Activated T-cell treated with anti-CD3 and anti-CD28 coated beads, Interleukin-2, amount 50 U/mL, for 48 hours (primary cell): ENCODE measurements at places on chromosomes 11 and 22.

GRCh38 chr22:27614006-27614649 is 187.4 kb downstream of the MN1 start:
- DNase-seq: no peak

- DNase-seq: no peak
Observed at GRCh38 chr11:128095466-128095981, 491.8 kb downstream of the ETS1 start.

DNA sequence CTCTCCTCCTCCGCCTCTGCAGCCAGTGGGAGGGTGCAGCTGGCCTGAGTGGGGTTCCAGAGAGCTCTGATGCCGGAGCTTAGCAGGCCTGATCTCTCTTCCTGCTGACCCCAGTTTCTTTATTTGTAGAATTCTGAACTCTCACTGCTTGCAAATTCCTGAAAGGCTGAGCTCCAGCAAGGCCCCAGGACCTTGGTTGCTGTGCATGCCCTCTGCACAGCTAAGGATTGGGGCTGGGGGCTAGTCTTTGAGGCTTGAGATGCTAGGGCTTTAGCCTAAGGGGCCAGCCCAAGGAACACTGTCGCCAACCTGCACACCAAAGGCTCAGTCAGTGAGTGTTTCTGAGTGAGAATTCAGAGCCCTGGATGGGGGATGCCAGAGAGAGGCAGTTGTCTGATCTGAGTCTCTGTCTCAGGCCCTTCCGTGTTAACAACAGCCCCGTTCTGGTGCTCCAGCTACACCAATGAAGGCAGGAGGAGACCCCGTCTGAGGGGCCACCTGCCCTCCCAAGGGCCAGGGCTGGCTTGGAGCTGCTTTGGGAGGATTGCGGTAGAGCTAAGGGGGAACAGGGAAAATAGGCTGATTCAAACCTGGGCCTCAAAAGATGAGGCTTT is 106.0 kb upstream of the LMO1 start:
- DNase-seq: no peak

- no peak for DNase-seq
Observed at GRCh38 chr11:122045181-122045586, 70.8 kb downstream of the BLID start.

- peak; percentile 88 for DNase-seq
Observed at GRCh38 chr11:67071420-67072284, 15.0 kb downstream of the RHOD start.
